Stimulated activated CD4-positive, alpha-beta T cell treated with anti-CD3 and anti-CD28 coated beads, Interleukin-1b, Interleukin-23, amount 100 ng/mL, for 1 hour (primary cell): ENCODE measurements at places on chromosomes 4 and X.

- DNase-seq = no peak
Observed at GRCh38 chr4:116501954-116502353, 583.4 kb downstream of the TRAM1L1 start.

GRCh38 chr4:47551682-47552081, 66.6 kb downstream of the ATP10D start:
- DNase-seq = no peak

DNA sequence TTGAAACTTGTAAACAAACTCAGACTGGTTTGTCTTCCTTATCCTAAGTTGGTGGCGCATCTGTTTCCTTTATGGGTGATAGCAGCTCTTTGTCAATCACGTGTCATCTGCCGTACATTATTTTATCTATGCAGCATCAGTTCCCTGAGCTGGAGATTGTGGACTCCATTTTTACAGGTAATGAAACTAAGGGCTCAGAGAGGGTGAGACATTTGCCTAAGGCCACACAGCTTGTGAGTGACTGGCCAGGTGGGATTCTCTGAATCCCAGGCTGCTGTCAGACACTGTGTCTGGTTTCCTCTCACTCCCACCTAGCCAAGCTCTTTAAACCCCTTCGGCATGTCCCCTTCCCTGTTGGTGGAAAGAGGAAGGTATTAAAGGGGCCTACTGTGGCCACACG, 41.7 kb upstream of the CLCN4 start:
- no peak for DNase-seq

GRCh38 chrX:13131396-13132137, 87.1 kb upstream of the FAM9C start:
- no peak for DNase-seq

DNA sequence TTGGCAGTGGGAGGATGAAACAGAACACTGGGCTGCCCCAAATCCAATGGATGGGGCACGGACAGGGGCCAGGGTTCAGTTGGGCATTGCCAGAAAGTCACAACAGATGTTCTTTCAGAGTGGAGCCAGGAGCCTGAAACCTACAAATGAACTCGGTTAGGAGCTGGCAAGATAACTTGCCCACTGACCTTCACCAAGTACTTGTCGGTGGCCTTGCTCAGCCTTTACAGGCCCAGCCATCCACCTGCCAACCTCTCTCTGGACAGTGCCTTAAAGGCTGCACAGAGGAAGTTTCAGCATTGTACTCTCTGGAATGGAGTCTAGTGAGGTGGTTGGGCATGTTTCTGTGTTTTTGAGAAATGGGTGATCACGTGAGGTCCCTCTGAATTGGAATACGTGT, 87.1 kb upstream of the USP9X start:
- no peak for DNase-seq

DNA sequence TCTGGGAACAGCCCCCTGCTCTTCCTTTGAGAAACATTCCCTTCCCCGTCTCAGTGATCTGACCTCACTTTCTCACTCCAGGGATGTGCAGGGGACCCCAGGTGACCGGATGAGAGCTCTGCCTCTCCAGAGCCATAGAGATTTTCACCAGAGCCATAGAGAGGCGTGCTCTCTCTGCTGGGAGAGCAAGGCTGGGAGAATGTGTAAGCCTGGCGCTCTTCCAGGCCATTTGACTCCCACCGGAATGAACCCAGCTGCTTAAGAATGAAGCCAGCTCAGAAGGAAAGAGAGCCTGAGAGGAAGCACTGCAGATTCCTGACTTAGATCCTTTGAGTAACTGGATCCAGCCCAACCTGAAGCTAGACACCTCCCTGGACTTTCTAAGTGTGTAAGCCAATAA, 106.4 kb downstream of the DHX15 start:
- no peak for DNase-seq

- no peak for DNase-seq
Observed at GRCh38 chrX:6449946-6450345, 85.0 kb downstream of the VCX3A start.

DNA sequence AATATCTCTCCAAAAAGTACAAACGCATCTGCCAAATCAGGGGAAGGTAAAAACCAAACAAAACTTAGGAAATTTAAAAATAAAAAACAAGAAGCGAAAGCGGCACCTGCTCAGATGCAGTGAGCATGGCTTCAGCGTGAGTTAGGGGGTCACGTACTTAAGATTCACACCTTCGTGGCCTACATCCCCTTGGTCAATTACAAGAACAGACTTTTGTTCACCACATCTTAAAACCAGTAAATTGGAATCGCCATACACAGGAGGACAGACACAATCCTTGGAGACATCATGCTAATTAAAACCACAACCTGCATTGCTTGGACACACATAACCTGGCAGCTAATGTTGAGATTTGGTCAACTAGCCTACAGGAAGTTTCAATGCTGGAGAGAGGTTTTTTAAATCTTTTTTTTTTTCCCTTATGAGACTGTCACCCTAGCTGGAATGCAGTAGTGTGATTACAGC, 12.5 kb upstream of the SEL1L3 start:
- no peak for DNase-seq
